Ureter (tissue), 1 donor: ENCODE measurements at places on chromosomes 7 and 10. TPM values are rescaled to one million over a fixed set of nuclear protein-coding genes. Genes with fewer than 3 reads are reported as not detected.

DNA sequence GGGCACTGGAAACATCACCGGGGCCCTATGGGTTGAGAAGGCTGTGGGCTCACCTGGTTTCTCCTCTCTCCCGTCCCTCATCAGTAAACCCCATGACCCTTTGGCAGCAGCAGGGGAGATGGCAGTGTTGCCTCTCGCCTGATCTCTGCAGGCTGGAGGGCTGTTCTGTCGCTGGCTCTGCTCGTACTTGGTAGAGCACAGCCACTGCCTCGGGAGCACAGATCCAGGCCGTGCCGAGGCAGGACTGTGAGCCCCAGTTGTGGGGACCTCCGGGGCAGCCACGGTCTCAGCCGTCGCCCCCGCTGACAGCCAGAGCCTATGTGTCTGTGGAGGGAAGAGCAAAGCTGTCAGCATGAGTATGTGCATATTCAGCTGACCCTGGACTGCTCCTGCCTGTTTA, 94.9 kb downstream of the PTPRE start:
- DNase-seq: no peak

- DNase-seq: no peak
Observed at GRCh38 chr7:152553671-152554317, 118.0 kb upstream of the KMT2C start.

- DNase-seq: no peak
Observed at GRCh38 chr7:92934096-92934495, 97.7 kb upstream of the CDK6 start.

- DNase-seq: no peak
Observed at GRCh38 chr7:22356701-22357310, at the start of gene RAPGEF5. Gene RAPGEF5, minus strand, starts transcription at chr7:22357154. Its CDS starts 94 bp downstream, at chr7:22357060.

- DNase-seq: no peak
Observed at GRCh38 chr10:32210306-32211045, 136.5 kb downstream of the EPC1 start.

DNA sequence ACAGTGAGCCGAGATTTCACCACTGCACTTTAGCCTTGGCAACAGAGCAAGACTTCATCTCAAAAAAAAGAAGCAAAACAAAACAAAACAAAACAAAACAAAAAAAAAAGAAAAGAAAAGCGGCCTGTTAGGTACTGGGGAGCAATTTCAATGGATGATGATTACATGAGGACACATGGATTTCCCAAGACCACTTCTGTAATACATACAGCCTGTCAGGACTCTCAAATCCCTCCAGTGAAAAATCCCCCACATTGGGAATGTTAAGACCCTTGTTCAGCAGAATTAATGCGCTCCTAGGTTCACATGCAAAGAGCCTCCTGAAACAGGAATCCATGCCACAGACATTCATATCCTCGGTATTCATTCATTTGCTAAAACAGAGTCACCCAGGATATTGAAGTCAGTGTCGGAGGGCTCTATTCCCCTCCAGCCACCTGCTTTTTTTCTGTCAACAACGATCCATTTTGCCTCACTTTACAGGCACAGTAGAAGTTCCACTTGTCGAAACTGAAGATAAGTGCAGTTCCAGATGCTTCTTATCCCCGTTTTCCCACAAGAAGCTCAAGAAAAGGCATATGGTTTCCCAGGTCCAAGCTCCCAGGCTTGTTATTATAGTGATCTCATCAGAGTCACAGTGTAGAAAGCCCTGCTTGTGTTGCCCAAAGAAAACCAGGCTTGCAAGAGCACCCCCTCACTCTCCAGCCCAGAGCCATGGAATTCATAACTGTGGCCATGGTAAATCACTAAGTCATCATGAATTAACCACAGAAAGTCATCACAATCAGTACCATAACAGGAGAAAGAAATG, 20.2 kb downstream of the SLC16A12 start:
- DNase-seq: no peak

GRCh38 chr7:155458878-155459699, 1.2 kb downstream of the EN2 start:
- no peak for DNase-seq

DNA sequence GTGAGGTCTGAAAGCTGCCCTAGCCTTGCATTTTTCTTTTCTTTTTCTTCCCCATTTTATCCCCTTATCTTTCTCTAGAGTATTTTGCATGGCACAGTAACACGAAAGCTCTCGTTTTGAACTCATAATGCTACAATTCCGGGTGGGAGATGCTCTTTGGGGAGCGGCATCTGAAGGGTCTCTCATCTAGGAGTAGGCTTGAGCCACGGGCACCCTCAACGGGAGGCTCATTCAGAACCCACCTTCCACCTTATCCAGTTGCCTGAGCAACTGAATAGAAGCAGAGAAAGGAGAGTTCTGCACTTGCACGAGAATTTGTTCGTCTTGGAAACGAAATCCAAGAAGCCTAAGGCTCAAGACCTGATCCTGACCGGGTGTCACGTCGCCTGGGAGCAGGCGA, 603.5 kb upstream of the FOXK1 start:
- no peak for DNase-seq

DNA sequence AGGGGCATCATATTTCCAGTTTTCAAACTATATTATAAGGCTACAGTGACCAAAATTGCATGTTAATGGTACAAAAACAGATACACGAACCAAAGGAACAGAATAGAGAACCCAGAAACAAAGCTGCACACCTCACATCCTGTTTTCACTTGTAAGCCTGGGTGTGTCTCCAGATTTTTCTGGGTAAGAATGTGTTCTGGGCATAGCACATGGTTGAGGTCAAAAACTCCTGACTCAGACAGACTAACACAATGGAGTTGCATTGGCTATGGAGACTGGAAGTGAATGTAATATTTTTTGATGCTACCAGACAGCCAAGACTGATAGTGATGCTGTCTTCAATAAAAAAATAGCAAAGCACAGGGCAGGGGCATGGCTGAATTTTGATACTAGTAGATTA, 1175.2 kb downstream of the NXPH1 start:
- DNase-seq: no peak

- DNase-seq: no peak
Observed at GRCh38 chr7:44568771-44569560, 4.7 kb downstream of the DDX56 start.

- no peak for DNase-seq
Observed at GRCh38 chr10:85936161-85936560, 430.4 kb downstream of the GRID1 start.

DNA sequence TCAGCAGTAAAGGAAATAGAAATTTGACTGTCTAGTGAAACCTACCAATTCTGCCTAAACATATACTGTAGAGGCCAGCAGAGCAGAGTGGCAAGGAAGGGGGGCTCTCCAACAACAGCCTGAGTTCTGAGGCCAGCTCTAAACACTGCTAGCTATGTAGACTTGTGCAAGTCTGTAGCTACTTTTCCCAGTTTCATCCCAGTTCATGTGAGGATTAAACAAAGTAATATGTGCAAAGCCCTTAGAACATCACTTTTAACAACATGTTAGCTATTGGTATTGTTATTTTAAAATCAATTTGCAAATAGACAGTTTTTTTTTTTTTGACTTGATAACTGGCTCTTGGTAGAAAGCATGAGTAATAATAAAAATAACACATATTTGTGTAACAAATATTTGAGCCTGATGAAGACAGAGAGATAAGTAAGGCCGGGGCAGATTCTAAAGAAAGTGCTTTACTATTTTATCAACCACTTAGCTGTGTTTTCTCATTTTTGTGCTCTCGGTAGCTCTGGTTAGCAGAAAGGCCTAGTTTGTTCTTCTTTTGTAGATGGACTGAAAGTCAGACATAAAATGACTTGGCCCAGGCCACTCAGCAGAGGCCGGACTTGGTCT, 9.3 kb downstream of the CHST12 start:
- no peak for DNase-seq

DNA sequence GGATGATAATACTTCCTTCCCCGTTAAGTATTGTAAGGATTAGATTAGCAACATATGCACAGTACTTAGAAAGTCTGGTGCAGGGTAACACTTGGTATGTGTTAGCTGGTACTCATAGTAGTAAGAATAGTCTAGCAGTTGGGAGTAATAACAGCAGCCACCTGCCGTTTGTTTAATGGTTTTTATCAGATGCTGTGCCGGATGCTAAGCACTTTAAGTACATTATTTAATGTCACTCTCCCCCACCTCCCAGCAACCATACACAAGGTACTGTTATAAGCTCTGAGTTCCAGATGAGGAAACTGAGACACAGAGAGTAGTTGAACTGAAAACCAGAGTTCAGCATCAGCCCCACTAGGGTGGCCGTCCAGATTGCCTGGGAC, 60.1 kb downstream of the ZMIZ1 start:
- no peak for DNase-seq

DNA sequence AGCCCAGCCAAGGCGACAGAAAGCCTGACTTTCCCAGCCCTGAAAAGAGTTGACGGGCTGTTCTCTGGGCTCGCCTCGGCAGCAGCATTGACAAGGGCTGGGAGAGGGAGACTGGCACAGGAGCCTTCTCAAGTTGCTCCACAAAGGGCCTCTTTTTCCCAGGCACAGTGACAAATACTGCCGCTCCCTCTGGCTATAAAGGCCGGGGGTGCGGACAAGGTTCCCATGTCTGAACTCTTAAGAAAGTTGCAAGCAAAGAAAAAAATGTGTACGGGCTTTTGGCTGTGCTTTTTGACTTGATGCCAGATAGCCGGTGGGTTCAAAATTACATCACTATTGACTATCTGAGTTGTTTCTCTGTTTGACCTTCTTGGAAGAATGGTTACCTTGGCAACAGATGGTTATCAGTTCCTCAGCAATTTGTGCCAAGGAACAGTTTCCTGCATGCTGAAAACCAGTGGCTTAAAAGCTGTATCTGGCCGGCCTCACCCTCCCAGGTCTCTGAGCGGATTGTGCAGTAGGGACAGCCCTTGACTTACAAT, 115.9 kb upstream of the EEPD1 start:
- peak; percentile 86 for DNase-seq

DNA sequence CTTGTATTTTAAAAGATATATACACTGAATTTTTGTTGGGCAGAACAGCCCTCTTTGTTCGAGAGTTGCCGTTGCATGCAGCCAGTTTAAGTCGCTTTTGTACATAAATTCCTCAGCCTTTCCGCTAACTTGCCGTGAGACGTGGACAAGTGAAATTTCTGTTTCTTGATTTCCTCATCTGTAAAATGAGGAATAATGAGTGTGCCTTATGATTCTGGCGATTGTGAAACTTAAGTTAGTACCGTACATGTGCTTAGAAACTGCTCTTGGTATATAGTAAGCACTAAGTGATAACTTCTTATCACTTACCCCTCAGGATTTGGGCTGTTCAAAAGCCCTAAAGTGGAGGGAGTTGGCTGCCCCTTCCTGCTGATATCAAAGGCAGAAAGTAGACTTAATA, 1.4 kb downstream of the CCNJ start:
- DNase-seq: no peak

DNA sequence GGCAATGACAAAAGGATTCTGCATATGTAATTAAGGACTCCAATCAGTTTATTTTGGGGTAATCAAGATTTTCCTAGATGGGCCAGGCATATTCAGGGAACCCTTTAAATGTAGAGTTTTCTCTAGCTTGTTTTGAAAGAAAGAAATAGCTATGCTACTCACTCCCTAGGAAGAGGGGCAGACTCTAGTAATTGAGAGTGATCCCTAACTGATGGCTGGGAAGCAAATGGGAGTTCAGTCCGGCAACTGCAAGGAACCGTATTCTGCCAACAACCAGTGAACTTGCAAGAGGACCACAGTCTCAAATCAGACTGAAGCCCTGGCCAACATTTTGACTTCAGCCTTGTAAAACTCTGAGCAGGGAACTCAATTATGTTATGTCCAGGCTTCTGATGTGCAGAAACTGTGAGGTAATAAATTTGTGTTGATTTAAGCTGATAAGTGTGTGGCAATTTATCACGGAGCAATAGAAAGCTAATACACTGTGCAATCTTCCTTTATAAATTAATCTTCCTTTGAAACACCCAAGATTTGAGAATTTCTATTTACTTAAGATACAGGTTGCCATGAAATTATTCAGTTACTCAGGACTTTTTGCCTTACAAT, 14.0 kb downstream of the AOAH start:
- no peak for DNase-seq

DNA sequence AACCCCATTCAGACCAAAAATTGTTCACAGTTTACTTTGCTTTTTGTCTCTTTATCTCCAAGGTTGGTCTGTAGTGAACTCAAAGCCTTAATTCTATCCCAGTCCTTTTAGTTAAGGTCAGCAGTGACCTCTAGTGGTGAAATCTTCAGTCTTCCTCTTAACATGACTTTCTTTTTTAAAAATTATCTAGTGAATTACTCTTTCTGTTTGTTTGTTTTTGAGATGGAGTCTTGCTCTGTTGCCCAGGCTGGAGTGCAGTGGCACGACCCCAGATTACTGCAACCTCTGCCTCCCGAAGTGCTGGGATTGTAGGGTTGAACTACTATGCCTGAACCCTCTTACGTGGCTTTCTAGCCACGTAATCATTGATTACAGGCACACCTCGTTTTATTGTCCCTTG, 25.0 kb downstream of the ZNF487 start:
- no peak for DNase-seq

- no peak for DNase-seq
Observed at GRCh38 chr7:151793991-151794507, 82.9 kb downstream of the PRKAG2 start.

GRCh38 chr10:69421611-69422308, 5.0 kb upstream of the TACR2 start:
- peak; percentile 83 for DNase-seq

GRCh38 chr7:148234715-148235114, 355.9 kb upstream of the C7orf33 start:
- DNase-seq: no peak

DNA sequence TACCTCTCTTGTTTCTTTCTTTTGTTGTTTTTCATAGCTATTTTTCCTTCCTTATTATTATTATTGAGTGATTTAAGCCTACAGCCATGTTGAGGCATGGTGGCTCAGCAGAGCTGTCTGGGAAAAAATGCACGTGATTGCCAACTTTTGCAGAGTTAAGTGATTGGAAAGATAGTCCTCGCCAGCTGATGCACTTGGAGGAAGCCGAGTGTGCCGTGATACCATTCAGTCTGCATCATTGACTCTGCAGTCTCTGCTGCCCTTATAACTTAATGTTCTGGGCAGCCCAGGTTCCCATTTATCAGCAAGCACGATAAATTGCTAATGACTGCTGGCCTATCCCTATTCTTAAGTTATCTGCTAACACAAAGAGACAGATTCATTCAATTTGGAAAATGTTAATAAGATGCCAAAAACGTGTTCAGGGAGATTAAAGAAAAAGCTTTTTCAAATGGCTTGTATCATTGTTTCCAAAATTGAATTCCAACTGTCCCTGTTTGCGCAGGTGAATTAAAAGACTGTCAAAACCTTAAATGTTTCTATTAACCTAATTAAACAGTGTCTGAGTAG, 232.9 kb upstream of the NPY start:
- no peak for DNase-seq

GRCh38 chr7:129188892-129189660, 643 bp downstream of the SMO start:
- no peak for DNase-seq

The ZFAND2A gene
- total RNA-seq: 16.6 TPM

The COL28A1 gene
- total RNA-seq: 3.7 TPM

The HYAL4 gene
- total RNA-seq: 0.23 TPM

The SUN3 gene
- not detected for total RNA-seq

The GDF2 gene
- total RNA-seq: not detected

The VAX1 gene
- not detected for total RNA-seq

The FAM24B gene
- total RNA-seq: 6.4 TPM

The LOXL4 gene
- 3.0 TPM for total RNA-seq

The MYO1G gene
- 6.0 TPM for total RNA-seq

The TMEM213 gene
- not detected for total RNA-seq

The EGR2 gene
- 5.7 TPM for total RNA-seq

The TRUB1 gene
- total RNA-seq: 18.3 TPM

The ASB13 gene
- total RNA-seq: 33.8 TPM

The NPC1L1 gene
- total RNA-seq: 0.10 TPM

The ZNF488 gene
- total RNA-seq: 1.8 TPM
